ENCODE measurements at places on chromosomes 11 and 22.

DNA sequence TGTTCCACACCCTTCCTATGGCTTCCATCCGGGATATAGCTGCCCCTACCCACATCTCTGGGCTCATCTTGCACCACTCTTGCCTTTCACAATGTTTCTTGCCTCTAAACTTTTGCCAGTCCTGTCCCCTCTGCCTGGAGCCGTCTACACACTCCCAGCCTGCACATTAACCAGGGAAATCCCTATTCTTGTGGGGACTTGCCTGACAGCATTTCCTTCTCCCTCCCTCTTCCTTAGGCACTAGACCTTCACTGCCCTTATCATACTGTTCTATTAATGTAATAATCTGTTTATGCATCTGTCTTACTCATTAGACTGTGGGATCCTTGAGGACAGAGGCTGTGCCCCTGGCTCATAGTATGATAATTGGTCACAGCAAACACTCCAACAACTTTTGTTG, 5.8 kb upstream of the TTC12 start:
- no peak for DNase-seq

GRCh38 chr11:45796461-45796861, 8.5 kb upstream of the SLC35C1 start:
- peak; percentile 59 for DNase-seq

DNA sequence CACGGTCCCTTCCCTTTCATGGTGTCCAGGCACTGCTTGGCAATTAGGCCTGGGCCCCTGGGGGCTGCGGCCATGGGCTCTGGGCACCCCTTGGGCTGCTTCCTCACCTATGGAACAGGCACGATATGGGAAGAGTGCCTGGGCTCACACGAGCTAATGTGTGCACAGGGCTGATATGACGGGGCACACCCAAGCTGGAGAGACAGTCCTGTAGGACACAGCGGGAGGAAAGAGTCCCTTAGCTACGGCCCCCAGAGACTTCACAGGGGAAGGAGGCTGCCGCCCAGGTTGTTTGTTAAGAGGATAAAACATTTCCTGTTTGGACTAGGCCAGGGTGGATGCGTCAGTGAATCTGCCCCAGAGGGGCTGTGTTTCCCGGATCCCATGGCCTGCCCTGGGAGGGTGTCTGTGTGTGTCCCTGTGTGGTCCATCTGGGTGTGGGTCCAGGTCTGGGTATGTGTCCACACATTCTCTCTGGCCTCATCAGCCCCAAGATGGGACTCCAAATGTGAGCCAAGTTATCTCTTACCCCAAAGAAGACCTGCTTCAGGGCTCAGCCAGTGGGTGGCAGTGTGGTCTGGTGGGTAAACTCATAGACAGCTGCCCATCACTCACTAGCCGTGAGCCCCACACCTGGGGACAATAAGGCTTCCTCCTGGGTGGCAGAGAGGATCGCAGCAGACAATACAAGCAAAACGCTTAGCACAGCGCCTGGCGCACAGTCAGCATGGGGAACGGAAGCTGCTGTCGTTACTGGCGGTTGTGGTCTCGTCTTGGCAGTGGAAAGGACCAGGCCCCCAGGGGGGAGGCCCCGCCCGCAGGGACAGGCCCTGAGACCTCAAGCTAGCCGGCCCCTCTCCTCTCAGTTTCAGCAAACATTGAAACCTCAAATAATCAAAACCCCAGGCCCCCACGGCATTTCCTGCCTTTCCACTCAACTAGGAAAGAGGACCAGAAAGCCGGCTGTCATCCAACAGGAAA, 3.2 kb upstream of the EMID1 start:
- no peak for DNase-seq

DNA sequence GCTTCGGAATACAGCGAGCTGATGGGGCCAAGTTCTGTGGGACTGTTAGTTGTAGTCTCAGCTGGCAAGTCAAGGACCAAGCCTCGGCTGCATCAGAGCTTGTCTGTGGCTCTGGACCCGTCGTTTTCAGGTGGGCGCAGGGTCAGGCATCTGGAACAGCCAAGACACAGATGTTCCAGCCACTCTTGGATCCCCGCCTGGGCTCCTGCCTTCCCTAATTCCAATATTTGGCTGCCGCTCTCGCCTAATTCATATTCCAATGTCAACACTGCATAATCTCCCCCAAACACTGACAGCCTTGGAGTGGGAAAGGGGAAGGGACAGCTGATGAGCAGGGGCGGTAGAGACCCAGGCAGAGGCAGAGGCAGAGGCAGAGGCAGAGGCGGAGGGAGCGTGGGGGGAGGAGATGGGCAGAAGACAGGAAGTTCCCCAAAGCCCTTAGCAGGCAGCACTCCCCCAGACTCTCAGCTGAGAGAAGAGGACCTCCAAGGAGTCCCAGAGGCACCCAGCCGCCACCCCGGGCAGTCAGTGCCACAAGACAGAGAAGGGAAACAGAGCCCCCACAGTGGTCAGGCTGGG, 49.6 kb upstream of the SLC35C1 start:
- no peak for DNase-seq

DNA sequence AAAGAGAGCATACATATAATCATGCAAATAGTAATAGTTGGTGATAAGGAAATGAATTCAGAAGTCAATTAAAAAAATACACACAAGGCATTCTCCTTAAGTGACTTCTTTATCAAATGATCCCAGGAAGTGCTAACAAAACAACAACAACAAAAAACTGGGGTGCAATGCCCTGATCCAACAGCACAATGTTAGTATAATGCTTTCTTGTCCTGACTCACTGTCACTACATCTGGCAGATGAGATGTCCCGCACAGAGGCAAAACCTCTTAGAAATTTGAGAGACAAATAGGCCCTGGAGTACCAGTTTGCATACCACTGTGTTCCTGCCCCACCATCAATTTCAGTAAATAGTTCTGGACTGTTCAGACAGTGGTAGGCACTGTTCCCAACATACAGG, 11.0 kb upstream of the AMBRA1 start:
- no peak for DNase-seq

- DNase-seq, result no peak
These were observed 20.0 kb downstream of the PATE3 start for GRCh38 chr11:125807909-125808308.

- no peak for DNase-seq
These were observed 5.8 kb downstream of the TSPAN4 start for GRCh38 chr11:848380-848931.

DNA sequence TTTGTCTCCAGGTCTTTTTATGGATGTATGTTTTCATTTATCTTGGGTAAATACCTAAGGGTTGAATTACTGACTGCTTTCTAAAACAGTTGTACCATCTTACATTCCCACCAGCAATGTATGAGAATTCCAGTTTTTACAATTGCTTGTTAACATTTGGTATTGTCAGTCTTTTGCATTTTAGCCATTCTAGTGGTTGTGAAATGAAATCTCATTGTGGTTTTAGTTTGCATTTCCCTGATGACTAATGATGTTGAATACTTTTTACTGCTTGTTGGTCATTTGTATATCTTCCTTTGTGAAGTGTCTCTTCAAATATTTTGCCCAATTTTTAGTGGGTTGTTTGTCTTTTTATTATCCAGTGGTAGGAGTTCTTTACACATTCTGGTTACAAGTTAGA, 92.8 kb downstream of the ARFGAP2 start:
- no peak for DNase-seq

GRCh38 chr11:116217006-116217405, 555.8 kb downstream of the BUD13 start:
- no peak for DNase-seq

GRCh38 chr11:8102296-8102915, 21.4 kb downstream of the TUB start:
- no peak for DNase-seq

DNA sequence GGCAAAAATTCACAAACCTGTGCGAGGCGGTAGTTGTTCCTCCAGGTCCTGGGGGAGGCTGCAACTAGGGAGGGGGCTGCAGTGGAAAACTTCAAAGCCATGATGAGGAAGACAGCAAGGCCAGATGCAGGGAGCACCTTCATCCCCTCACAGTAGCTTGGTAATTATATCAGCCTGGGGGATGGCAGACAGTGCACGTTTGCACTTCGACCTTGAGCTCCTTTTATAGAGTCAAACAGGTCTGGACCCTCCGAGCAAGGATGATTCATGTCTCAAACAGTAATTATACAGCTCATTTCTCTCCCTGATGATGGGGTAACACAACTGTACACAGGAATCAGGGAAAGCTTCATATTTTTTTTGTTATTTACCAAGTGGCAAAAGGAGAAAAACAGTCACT, at the start of gene MMP20:
Gene MMP20 (minus strand): TSS at position 156 of the 400 bp plus-strand sequence. CDS start 13 bp downstream, at position 143.
- DNase-seq, result no peak

DNA sequence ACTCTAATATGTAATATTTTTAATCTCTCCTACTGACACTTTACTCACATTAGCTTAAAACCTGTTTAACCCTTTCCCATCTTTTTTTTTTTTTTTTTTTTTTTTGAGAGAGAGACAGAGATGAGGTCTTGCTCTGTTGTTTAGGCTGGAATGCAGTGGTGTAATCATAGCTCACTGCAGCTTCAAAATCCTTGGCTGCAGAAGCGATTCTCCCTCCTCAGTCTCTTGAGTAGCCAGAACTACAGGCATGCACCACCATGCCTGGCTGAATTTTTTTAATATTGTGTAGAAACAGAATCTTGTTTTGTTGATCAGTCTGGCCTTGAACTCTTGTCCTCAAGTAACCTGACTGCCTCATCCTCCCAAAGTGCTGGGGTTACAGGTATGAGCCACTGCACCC, 37.3 kb downstream of the PAMR1 start:
- no peak for DNase-seq

- no peak for DNase-seq
These were observed 275.7 kb downstream of the ST3GAL4 start for GRCh38 chr11:126630893-126631798.

- DNase-seq, result no peak
These were observed 24.7 kb downstream of the PAMR1 start for GRCh38 chr11:35500744-35501143.

- no peak for DNase-seq
These were observed 23.9 kb upstream of the CD44 start for GRCh38 chr11:35114906-35115687.

GRCh38 chr11:3190600-3190999, 25.5 kb upstream of the OSBPL5 start:
- no peak for DNase-seq

GRCh38 chr11:66509131-66509561, 1.3 kb upstream of the BBS1 start:
- DNase-seq, result no peak

DNA sequence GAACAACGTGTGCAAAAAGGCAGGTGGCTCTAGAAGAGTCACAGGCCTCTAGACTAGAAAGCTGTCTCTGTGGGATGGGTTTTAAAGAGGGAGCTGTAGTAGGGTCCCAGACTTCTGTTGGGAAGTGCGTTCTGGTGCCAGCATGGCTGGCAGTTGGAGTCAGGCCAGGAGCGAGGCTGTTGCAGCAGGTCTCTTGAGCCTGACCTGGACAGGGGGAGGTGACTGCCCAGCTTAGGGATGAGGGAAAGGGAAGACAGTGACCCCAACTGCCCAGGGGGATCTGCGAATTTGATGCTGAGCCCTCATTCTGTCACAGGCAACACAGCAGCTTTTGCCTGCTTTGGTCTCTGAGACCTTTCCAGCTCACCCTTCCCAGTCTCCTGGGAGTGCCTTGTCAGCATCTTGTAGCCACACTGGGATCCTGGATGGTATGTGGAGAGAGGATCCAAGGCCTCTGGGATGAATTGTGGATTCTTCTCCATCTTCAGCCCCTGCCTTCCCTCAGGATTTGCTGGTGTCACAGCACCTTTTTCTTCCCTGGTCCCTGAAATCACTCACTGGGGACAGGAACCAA, 3.4 kb downstream of the TSKU start:
- DNase-seq, result no peak

DNA sequence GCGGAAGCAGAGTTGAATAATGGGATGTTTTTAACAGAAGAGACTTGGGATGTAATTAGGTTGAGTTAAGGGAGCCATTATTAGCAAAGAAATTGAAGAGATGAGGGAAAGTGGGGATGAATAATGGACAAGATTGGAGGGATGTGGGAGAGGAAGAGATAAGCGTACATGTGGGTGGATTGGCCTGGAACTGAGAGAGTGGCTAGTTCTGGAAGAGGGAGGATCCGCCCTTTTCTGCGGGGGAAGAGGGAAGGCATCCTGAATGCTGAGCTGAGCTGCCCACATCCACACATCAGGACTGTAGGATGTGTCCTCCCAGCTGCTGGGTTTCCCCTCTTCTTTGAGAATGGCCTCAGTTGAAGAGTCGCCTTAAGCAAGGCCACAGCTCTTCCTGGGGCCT, 68.3 kb upstream of the CADM1 start:
- DNase-seq, result no peak

GRCh38 chr11:19422276-19422675, 181.5 kb upstream of the E2F8 start:
- DNase-seq, result no peak

DNA sequence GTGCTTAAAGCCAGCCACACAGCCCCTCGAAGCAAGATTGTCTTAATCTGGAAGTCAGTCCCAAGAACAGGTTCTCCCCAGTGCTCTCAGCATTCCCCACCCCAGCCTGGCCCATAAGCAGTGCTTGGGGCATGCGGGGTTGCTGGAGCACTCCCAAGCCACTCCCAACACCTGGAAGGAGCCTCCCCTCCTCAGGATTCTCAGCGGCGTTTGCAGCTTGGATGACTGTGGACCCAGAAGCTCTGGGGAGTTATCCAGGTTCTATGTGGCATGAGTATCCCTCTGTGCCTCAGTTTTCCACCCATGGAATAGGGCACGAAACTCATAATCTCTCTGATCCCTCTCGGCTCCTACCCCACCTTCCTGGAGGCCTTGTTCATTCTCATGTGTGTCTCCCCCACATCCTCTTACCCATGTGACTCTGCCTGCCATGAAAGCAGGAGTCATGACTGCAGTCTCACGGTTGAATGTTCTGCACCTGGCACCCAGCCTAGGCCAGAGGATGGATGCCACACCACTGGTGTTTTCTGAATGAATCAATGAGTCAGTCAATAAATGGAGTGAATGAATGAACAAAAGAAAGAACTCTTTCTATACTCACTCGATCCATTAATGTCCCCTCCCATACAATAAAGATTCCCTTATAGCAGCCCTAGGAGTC, 33.4 kb upstream of the WNT7B start:
- DNase-seq, result peak; percentile 63

- no peak for DNase-seq
These were observed 35.6 kb downstream of the LIMK2 start for GRCh38 chr22:31247726-31248125.

GRCh38 chr11:104858882-104859775, 39.1 kb downstream of the CASP12 start:
- DNase-seq, result no peak

DNA sequence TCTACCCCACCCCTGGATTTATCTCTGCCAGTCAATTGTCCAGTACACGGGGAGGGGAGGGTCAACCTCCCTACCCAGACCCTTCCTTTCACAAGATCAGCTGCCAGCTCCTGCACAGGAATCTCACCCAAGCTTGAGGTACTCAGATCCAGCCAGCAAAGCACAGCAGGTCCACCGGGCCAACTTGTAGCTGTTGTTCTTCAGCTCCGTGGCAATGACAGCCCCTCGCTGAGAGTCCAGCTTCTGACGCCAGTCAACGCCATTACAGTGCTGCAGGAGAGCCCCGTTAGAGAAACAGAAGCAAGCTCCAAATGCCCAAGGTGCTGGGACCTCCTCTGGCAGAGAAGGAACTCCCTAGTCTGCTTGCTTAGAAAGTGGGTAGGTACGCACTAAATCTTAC, 5.5 kb upstream of the FOXRED2 start:
- DNase-seq, result no peak
